Gastrocnemius medialis (tissue), 4 donors: ENCODE measurements at places on chromosomes 1 and 21.
A peak's percentile ranks its signal among the peaks of the same experiment; 100 is the strongest.

GRCh38 chr1:168053681-168054080 lies 83.0 kb downstream of the GPR161 start:
- DNase-seq: peak; percentile 38

DNA sequence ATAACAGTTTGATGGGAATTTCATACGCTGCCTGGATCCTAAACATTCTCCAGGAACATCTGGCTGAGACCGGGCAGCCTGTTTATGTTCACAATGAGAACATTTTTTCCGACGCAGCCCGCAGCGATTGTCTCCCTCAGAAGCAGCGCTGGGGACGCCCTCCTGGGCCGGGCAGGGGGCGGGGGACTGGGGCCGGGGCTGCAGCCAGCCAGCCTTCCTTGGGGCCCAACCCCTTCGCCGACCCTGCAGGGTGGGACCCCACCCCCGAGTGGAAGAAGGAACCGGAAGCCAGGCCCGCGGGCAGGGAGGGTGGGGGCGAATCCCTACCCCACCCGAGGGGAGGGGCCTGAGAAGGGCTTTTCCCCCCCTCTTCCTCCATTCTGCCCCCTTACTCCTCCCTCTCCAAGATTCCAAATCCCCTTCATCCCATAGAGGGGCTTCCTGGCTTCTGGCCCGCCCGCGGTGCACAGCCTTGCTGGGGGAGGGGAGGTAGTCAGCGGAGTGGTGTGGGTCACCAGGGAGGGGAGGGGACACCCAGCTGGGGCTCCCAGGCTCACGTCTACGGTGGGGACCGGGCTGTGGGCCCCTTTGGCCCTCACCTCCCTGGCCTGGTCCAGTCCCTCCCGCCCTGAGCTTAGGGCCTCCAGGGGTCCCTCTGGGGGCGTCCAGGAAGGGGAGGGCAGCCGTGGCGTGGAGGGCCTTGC lies 60.6 kb downstream of the WNT9A start:
- DNase-seq: no peak

- DNase-seq: no peak
These were observed 5.9 kb downstream of the HMGN2 start for GRCh38 chr1:26478159-26478558.

DNA sequence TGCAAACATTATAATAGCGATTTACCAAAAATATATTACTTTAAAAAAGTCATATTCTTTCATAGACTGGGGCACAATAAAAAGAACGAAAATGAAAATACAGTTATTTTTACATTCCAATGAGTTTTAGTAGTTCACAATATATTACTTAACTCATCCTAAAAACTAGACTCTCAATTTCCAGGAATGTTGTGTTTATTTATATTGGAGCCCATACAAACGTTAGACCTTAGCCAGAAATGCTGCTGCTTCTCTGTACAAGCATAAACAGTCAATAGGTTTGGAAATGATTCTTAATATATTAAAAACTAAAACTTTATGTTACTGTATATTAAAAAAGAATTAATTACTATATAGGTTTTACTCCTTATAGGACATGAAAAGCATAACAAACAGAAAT lies 302.3 kb downstream of the BRINP3 start:
- no peak for DNase-seq

DNA sequence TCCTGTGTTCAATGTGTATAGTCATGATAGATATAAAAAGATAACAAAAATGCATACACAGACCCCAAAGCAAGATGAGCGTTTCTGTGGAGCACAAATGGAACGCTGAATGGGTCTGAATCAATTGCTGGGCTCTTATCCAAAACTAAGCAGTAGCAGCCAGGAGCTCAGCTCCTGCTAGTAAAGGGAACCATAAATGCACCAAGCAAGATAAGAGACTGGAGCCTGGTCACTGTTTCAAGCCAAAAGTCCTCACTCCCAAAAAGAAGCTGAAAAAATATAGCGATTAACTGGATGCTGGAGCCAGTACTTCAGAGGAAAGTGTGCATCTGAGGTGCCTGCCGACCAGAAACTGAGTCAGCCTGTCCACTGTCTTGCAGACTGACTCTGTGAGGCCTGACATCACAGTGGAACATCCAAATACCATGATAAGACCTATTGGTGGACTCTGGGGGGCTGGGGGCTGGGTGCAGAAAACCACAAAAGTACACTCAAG lies 68.9 kb downstream of the LRRC8C start:
- no peak for DNase-seq

GRCh38 chr1:232765542-232765941 lies 39.7 kb upstream of the MAP10 start:
- no peak for DNase-seq

DNA sequence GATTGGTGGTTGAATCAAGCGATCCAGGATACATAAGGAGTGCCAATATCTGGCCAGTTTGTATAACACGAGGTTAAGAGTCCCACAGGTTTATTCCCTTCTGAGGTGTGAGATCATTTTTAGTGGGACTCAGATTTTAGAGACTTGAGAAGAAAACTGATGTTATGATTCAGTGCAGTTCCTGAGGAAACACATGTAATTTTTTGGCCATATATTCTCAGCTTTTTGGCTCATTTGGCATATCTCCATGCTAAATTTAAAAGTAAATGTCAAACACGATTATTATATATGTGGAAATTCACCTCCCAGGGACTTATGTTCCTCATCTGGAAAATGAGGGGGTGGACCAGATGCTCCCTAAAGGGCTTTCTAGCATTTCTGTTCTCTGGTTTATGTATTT lies 39.2 kb upstream of the SERBP1 start:
- no peak for DNase-seq

DNA sequence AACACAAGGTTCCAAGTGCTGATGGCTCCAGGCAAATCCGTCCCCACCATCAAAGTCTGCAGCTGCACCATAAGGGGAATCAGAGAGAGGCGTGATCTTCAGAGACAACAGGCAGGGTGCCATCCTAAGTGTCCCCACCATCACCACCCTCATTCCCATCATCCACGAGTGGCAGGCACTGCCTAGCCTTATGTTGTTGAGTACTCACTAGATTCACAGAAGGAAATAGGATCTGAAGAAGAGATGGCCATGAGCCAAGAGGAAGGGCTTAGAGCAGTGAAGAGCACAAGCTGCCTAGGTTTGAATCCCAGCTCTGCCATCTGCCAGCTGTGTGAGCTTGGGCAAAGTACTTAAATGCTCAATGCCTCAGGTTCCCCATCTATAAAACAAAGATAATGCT lies 207.3 kb upstream of the CSF3R start:
- no peak for DNase-seq

DNA sequence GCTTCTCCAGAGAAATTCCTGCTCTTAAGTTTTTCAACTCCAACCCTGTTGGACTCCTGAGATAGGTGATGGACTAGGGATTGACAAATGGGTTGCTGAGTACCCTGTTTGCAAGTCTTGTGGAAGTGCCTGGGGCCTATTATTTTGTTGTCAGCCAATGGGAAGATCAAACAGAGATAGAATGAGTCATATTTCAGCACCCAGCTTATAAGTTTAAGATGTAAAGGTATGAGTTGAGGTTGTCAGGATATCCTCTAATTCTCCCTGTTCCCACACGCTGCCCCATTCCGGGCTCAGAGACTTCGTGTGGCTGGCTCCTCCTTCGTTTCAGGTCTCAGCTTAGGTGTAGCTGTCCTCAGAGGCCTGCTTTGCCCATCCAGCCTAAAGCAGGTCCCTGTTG lies 91.8 kb downstream of the CENPF start:
- DNase-seq: no peak

- DNase-seq: no peak
These were observed 57.2 kb upstream of the LRRN2 start for GRCh38 chr1:204742676-204743251.

GRCh38 chr1:159444511-159444910 lies 5.0 kb downstream of the OR10J1 start:
- DNase-seq: no peak

GRCh38 chr21:42321231-42321630 lies 6.0 kb upstream of the TFF3 start:
- DNase-seq: no peak

DNA sequence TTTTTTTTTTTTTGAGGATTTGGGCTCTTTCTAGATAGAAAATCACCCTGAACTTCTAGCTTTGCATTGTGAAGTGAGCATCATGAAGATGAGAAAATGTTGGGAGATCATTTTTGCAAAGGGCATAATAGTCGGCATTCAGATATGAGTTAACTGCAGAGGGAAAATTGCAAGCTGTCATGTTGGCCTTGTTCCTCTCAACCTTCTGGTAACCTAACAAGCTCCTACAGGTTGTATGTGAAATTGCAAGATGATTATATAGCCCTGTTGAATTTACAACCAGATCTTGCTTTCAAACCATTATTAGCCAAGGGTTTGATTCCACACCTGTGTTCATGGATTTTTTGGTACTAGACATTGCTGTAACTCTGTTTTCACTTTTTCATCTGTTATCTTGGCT lies 2.2 kb downstream of the ELOA start:
- no peak for DNase-seq

- no peak for DNase-seq
These were observed 11.0 kb downstream of the SCP2 start for GRCh38 chr1:52938183-52938451.

DNA sequence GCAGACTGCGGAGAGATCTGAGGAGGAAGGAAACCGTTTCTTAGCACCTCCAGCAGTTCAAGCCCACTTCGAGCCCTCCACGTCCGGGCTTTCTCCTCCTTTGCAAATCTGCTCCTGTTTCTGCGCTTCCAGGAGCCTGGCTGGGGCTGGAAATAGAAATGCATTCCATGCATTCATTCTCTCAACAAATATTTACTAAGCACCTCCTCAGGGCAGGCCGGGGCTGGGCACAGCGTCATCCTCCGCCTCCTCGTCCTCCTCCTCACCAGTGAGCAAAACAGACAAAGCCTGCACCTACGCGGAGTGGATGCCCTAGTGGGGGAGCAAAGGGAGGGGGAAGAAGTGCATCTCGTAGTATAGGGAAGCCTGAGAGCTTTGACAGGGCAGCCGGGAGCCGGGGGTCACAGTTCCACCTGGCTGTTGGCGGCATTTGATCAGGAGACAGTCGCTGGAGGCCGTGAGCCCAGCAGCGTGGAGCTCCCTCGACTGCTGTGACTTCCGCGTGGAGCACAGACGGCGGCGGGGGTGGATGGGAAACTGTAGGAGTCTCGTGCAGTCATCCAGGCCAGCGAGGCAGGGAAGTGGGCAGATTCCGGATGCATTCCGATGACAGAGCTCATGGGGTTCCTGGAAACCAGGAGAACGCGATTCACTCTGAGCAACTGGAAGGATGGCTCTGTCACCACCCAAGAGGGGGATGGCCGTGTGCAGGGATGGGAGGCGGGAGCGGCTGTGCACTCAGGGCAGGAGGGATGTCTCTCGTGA lies 93.5 kb downstream of the SIK1 start:
- no peak for DNase-seq

DNA sequence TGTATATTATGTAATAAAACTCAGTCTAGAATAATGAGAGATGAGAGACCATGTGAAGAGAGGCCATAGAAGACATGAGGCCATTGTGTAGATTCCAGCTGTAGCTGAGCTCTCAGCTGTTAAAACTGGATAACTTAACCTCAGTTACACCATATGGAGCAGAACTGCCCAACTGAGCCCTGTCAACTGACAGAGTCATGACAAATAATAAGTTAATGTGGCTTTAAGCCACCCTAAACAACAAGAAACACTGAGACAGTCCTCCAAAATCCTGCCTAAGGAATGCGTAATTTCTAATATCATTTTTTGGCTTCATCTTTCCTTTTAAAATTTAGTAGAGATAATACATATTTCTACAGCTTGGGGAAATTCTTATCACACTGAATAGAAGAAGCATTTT lies 580.0 kb upstream of the RGS18 start:
- no peak for DNase-seq

- no peak for DNase-seq
These were observed 19.1 kb downstream of the SPOCD1 start for GRCh38 chr1:31796707-31797106.

- no peak for DNase-seq
These were observed 88.5 kb downstream of the TTLL7 start for GRCh38 chr1:83910461-83910860.

DNA sequence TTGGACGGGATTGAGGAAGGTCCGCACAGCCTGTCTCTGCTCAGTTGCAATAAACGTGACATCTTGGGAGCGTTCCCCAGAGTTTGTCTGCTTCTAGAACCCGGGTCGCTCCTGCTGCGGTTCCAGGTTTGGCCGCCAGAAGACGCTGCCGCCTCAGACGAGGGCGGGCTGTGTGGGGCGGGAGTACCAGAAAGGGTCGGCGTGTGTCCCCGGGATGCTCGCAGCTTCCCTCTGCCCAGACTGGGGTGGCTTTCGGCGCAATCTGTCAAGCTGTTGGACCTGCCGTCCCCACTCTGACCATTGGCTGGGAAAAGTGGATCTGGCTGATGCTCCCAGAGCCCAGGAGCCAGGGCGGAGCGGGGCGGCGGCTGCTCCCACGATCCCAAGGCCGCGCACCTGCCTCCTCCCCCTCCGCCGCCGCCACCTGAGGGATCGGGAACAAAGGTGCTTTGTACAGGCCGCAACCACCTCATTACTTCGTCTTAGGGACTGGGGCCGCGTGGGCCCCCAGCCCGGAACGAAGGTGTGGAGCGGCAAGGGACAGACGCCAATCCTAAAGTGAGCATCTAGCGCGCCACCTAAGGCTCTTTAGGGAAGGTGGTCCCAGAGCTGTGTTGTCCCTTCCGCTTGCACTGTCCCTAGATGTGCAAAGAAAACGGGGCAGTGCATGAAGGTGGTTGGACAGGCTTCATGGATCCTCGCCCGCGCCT lies 683 bp upstream of the EFNA4 start:
- DNase-seq: no peak

DNA sequence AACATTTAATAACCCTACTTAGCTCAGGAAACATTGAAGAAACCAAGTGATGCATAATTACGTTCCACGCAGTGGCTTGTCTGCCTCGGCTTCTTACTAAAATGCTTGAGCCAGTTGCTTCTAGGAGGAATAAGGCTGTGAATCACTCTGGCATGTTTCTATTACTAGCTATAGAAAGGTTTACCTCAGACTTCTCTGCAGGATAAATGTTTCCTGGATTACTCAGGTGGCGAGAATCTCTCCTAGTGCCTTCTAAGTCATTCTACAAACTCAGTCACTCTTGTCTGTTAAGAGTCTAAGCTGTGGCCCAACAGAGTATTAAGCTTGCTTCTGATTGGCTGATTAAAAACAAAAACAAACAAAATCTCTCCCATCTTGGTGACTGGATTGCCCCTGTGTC lies 92.0 kb upstream of the RALGPS2 start:
- no peak for DNase-seq
